ENCODE measurements at places on chromosomes 16 and 17. TPM values are rescaled to one million over a fixed set of nuclear protein-coding genes. Genes with fewer than 3 reads are reported as not detected.

DNA sequence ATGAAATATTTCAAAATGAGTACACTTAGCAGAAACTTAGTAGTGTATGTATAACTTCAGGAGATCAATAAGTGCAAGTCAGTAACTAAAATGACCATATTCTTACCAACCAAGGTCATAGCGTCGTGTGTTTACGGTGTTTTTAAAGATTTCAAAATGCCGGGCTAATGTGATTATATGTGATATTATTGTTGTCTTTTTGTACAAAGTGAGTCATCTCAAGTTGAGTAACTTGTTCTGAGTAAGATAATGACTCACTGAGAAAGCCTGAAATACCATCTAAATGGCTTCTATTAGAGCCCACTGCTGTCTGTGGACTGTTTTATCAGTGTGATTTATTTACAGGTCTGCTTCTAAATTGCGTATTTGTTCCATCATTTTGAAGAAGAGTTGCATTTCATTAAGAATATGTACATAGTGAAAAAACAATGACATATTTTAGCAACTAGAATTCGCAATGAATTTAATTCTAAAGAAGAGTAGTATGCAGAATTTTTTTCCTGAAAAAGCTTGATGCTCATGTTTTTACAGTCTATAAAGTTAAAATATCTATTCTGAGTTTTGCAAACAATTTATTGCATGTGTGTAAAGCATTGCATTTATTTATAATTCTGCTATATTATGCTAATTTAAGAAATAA, 12.7 kb downstream of the KRT12 start:
- no peak for DNase-seq
- no peaks in the 10 kb centered on the region for H3K4me1 ChIP-seq
- H3K4me3 ChIP-seq = no peak overlapping the region
- no peaks in the 10 kb centered on the region for H3K36me3 ChIP-seq

DNA sequence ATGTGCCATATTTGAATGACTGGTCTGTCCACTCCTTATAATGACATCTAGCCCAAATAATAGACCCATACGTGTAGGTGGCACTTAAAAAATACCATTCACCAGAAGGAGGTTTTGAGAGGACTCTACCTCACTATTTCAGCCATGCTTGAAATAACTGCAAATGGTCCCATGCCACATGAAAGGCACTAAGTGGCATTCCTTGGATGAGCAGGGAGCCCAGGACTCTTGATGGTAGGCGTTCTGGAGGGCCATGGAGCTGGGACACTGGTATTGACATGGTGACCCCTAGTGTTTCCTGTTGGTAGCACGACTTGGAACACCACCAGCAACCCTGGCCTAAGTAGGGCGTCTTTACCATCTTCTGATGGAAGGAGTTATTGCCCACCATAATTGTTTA, 148.7 kb upstream of the ZFHX3 start:
- H3K27ac ChIP-seq = no peak overlapping the region
- H3K4me3 ChIP-seq = no peak overlapping the region
- H3K27me3 ChIP-seq = peaks cover 7% of the 10 kb centered on the region
- H3K36me3 ChIP-seq = no peaks in the 10 kb centered on the region
- DNase-seq = no peak
- no peaks in the 10 kb centered on the region for H3K4me1 ChIP-seq

Gene KRTAP4-1
- total RNA-seq = not detected

- H3K36me3 ChIP-seq = peaks cover 10% of the 10 kb centered on the region
- H3K4me1 ChIP-seq = peaks cover 18% of the 10 kb centered on the region
- no peak for DNase-seq
- H3K27ac ChIP-seq = no peak overlapping the region
Observed at GRCh38 chr16:66950437-66950836, 10.6 kb upstream of the CES3 start.

Gene RPL38
- total RNA-seq = 593 TPM

DNA sequence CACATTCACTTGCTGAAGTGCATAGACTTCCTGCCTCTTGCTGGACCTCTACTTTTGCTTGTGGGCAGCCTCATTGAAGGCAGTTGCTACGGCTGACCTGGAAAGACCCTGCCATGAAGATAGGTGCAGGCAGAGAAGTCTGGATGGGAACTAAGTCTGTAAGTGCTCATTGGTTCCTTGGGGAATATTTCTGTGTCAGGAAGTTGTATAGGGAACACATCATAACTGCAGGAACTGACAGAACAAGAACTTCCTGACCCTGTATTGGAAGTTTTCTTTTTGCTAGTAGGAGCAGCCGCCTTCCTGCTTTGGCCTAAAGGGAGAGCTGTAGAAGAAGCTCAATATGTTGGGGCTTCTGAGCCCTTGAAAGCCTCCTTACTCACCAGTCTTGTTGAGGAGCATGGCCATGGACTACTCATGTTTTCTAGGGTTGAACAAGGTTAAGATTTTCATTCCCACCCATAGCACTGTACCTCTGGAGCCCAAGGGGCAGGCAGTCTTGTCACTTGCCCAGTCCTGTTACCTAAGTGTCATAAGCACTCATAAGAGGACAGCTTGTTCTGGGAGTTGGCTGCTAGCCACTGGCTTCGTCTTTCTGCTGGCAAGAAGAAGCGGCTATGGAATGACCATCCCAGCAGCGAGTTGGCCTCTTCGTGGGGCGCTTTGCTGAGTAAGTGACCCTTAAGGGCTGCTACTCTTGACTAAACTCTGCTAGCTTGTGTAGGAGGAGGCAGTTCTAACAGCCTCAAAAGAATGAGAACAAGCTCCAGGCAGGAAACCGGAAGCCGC, 7.2 kb downstream of the UBFD1 start:
- peaks cover 31% of the 10 kb centered on the region for H3K36me3 ChIP-seq
- H3K4me1 ChIP-seq = peaks cover 11% of the 10 kb centered on the region
- no peak overlapping the region for H3K4me3 ChIP-seq
- no peak for DNase-seq

GRCh38 chr17:74435775-74436359, 4.0 kb downstream of the GPRC5C start:
- peaks cover 15% of the 10 kb centered on the region for H3K27me3 ChIP-seq
- H3K4me3 ChIP-seq = no peak overlapping the region
- peaks cover 23% of the 10 kb centered on the region for H3K36me3 ChIP-seq
- DNase-seq = no peak
- peaks cover 2% of the 10 kb centered on the region for H3K4me1 ChIP-seq

- peak overlapping the region; percentile 30 for H3K4me3 ChIP-seq
- peaks cover 6% of the 10 kb centered on the region for H3K36me3 ChIP-seq
- peaks cover 36% of the 10 kb centered on the region for H3K4me1 ChIP-seq
- no peak for DNase-seq
Observed at GRCh38 chr17:43702637-43703036, 40.9 kb upstream of the MEOX1 start.

GRCh38 chr17:48997827-48998586, 822 bp downstream of the IGF2BP1 start:
- H3K27ac ChIP-seq = no peak overlapping the region
- peak overlapping the region; percentile 67 for H3K4me3 ChIP-seq
- H3K36me3 ChIP-seq = no peaks in the 10 kb centered on the region
- H3K27me3 ChIP-seq = peaks cover 49% of the 10 kb centered on the region

Gene TMEM101
- 32.5 TPM for total RNA-seq

DNA sequence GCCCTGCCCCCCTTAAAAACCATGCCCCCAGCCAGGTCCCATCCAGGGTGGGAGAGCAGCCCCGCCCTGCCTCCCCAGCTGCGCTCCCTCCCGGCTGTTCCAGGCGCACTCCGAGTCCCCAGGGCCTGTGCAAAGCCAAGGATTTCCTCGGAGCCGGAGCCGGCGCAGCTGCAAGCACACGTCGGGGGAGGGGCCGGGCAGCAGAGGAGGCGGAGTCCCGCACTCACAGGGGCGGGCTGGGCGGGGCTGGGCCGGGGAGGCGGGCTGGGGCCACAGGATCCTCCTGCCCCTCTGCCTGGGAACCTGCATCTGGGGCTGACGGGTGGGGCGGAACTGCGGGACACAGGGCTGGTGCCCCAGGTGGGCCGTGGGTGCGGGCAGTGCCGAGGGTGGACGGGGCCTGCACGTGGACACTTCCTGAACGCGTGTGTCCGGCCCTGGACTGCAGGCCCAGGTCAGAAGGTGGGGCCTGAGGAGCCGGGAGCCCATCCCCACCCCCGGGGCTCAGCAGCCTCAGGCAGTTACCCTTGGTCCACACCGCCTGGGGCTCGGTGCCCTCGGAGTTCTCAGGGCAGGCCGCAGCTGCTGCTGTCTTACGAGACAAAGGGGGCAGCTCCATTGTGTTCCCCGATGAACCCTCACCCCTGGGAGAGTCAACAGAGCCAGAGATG, 24.0 kb upstream of the SSTR5 start:
- H3K27ac ChIP-seq = no peak overlapping the region
- DNase-seq = no peak
- H3K4me3 ChIP-seq = no peak overlapping the region
- H3K27me3 ChIP-seq = no peaks in the 10 kb centered on the region

Gene MAP3K3
- total RNA-seq = 52.0 TPM

GRCh38 chr17:6509031-6509771, 47.2 kb downstream of the PITPNM3 start:
- H3K27ac ChIP-seq = no peak overlapping the region
- H3K4me1 ChIP-seq = no peaks in the 10 kb centered on the region
- H3K4me3 ChIP-seq = no peak overlapping the region
- DNase-seq = no peak
- H3K36me3 ChIP-seq = no peaks in the 10 kb centered on the region

Gene WNK4
- 0.10 TPM for total RNA-seq

Gene PRAC1
- not detected for total RNA-seq

DNA sequence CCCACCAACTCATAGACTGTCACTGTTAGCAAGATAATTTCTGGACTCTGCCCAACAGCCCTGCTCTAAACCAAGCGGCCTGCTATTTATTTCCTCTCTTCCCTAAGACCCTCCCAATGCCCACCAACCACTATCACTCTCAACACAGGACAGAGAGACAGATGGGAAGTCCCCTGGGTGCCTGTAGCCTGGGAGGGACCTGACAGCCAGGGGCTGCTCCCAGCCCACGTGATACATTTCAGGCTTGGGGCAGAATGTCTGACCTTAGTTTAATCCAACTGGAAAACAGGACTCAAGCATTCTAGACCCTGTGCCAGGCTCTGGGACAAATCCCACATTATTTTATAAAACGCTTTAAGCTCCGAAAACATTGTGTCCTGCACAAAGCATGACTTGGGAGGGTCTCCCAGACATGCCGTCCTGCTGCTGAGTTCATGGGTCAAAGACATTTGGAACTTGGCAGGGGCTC, 23.6 kb downstream of the XYLT1 start:
- no peak for DNase-seq
- H3K4me1 ChIP-seq = peaks cover 49% of the 10 kb centered on the region
- H3K36me3 ChIP-seq = peaks cover 5% of the 10 kb centered on the region
- no peaks in the 10 kb centered on the region for H3K27me3 ChIP-seq

Data from natural killer cell treated with Interleukin-12 subunit alpha and Interleukin-12 subunit beta and Interleukin-15 and Interleukin-18, amount 100 ng/mL, for 72 hours (primary cell).